ENCODE measurements at places on chromosomes 3 and 15.

DNA sequence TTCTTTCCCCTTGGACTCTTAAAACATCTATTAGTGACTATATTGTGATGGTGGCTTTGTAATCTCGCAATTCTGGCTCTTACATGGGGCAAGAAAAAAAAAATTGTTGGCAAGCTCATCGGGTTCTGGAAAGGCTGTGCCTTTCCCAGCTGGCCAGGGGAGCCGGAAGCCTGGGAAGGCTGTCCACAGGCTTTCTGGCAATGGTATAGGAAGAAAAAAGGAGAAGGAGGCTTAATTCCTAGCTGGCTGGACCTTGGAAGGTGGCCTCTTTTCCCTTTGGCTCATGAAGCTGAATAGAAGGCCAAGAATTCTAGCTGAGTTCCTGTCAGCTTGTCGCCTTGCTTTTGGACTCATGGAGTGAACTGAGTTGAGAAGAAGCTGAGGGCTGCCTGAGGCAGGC lies 243.5 kb upstream of the SEMA6D start:
- DNase-seq, result no peak

GRCh38 chr15:38941399-38941953 lies 376.9 kb upstream of the RASGRP1 start:
- no peak for DNase-seq

DNA sequence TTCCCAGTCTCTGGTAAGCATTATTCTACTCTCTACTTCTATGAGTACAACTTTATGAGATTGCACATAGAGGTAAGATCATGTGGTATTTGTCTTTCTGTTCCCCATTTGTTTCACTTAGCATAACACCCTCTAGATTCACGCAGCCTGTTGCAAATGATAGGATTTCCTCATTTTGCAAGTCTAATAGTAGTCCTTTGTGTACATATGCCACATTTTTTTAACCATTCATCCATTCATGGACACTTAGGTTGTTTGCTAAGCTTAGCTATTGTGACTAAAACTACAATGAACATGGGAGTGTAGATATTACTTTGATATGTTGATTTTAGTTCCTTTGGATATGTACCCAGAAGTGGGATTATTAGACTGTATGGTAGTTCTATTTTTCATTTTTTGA lies 717.9 kb upstream of the ALCAM start:
- no peak for DNase-seq

- DNase-seq, result no peak
Measured at GRCh38 chr3:169615833-169616232, 47.7 kb downstream of the MECOM start.

GRCh38 chr3:103089758-103090157 lies 654.9 kb downstream of the ZPLD1 start:
- DNase-seq, result no peak

DNA sequence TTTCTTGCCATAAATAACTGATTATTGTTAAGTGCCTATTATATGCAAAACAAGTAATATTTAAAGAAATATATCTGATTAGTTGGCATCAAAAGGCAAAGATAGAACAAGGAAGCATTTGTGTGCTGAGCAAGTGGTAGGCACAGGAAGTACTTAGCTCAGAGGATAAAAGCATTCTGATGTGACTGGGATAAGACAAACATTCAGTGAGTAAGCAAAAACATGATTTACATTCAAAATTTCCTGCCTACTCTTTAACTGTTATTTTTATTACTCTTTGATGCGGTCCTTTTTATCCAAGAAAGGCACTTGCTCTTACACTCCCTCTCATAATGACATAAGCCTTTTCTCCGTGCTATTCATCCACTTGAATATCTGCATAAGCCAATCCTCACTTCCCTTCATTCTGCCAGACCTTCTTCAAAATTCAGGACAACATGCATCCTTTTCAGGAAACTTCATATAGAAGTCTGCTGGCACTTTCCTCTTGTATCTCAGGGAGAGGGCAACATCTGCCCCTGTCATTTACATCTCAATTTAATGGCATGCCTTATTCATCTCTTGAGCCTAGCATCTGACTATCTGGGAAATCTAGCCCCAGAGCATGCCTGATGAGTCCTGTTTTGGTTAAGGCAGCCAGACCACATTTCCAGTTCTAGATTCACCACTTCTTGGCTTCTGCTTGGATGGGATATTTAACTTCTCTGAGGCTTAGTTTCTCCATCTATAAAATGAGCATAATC lies 478.2 kb upstream of the ROBO2 start:
- no peak for DNase-seq

Data from stimulated activated CD8-positive, alpha-beta memory T cell treated with anti-CD3 and anti-CD28 coated beads, Interleukin-4, amount 100 ng/mL, for 4 hours (primary cell).